ENCODE measurements at places on chromosomes 16 and 17.
A peak's percentile ranks its signal among the peaks of the same experiment; 100 is the strongest.

DNA sequence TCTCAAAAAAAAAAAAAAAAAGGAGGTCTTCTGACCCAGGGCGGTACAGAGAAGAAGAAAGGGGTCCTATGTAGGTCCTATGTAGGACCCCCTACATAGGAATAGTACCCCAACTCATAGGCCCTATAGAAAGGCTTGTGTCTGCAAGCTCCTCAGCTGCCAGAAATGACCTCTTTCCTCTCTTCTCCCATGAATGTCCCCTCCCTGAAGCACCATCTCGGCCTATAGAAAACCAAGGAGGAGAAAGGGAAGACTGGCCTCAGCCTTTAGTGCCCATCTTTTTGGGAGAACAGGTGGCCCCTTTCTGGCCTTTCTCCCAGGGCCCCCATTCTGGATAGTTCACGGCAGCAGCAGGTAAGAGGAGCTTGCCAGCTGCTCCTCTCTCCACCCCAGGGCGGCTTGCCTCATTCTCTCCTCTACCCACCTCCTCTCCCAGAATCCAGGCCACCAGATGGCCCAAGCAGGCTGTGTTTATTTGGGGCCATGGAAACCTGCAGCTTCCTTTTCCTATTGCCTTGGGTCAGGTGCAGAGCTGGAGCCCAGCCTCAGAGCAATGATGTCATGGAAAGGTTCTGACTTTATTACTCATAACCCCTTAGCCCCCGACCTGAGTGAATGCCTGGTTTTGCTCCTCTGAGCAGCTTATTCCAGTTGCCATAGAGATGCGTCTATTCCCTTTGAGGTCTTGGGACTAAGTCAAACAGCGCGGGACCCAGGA lies 1.6 kb upstream of the MRPL58 start:
- peak; percentile 90 for DNase-seq

DNA sequence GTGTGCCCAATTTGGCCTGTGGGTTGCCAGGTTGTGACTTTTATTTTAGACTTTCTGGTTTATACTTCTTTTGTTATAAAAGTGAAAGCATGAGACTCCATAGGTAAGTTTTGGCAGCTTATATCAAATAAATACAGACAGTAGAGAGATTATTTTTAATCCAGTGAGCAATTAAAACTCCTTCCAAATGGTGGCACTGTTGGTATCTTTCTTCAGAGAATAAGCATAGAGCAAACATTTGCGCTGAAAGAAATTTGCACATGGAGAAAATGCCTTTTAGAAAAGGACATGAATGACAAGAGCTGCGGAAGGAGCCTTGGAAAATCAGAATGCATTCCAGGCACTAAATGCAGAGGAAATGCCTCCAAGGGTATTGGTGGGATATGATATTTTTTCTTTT lies 46.1 kb upstream of the DNAJA2 start:
- no peak for DNase-seq

GRCh38 chr17:39174920-39175694 lies 9.1 kb upstream of the ARL5C start:
- DNase-seq = peak; percentile 90

- DNase-seq = no peak
Observed at GRCh38 chr17:79306424-79307318, 232.0 kb downstream of the ENGASE start.

GRCh38 chr17:145671-146541 lies 8.5 kb downstream of the SCGB1C2 start:
- peak; percentile 61 for DNase-seq

DNA sequence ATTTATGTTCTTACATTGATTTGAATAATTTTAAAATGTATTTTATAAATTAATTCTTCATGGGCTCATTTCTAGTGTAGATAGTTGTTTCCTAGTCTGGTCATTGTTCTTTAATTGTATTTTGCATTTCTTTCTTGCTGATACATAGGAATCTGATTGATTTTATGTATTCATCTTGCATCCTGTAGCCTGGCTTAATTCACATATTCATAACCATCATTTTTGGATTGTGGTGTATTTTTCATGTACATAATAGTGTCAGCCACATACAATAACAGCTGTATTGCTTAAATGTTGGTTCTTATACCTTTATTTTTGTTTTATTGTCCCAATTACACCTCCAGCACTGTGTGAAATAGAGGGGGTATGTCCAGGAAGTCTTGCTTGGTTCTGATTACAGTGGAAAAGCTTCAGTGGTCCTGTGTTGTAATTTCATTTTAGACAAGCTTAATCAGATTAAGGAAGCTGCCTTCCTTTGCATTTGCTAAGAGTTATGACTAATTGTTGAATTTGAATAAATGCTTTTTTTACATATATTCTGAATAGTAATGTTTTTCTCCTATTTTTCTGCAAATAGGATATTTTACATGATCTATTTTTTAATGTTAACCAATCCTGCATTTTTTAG lies 103.7 kb downstream of the USP22 start:
- DNase-seq = no peak

- DNase-seq = no peak
Observed at GRCh38 chr17:42131981-42132432, 9.4 kb downstream of the HSPB9 start.

DNA sequence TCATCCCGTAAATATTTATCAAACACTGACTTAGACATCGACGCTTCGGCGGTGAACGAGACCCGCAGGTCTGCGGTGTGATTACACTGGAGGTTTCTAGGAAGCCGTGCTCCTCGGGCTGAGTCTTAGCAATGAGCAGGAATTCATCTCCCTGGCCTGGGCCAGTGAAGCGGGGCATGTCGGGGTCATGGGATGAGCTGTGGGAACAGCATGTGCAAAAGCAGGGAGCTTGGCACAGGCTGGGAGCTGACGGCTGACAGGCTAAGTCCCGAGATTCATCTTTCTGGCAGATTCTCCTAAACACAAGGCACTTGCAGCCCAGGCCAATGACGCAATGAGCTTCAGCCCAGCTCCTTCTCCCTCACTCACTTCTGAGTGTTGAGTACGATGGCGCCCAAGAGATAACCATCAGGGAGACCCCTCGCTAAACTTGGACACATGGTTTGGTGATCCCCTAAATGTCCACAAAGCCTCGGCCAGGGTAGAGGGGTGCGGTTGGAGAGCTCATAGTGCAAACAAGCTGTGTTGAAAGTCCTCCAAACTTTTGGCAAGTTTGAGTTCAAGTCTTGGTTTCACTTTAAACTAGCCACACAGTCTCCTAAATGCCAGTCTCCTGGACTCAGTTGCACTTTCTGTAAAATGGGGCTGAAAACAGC lies 12.8 kb downstream of the CRISPLD2 start:
- DNase-seq = peak; percentile 99

- no peak for DNase-seq
Observed at GRCh38 chr17:77160875-77161530, 20.2 kb downstream of the SEC14L1 start.

- DNase-seq = no peak
Observed at GRCh38 chr16:67967183-67967957, 1.1 kb downstream of the SLC12A4 start.

- DNase-seq = no peak
Observed at GRCh38 chr17:62662855-62663254, 35.4 kb downstream of the MRC2 start.

DNA sequence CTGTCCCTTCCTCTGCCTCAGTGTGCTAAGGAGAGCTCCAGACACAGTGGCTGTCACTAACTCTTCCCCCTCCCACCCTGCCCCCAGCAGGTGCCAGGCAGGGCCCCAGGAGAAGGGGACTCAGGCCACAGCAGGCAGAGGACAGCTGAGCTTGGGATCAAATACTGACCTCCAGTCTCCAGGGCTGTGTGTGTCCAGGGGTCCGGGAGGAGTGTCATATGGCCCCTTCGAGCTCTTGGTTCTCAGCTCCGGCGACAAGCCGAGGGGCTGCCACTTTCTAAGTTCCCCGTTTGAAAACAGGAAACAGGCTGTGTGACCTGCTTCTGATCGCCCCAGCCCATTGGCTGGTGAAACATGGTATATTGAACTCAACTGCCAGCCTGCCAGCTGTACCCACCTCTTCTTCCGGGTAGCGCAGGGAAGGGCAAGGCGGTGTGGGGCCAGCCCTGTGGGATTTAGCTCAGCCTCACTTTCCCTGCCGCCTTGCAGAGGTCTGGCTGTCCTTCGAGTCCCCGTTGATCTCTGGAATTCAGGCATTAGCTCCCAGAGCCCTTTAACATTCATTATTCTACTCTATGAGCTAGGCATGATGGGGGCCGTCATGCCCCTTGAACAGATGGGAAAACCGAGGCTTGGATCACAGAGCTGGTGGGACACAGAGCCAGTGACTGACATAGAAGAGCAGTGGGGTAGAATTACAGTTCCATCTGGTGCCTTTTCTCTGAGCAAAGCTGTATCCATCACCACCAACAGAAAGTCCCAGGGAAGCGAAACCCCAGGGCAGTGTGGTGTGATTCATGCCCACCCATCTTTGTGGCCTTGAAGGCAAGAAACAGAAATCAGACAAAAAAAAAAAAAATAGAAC lies at the start of gene SNX20:
TSS of gene SNX20 (minus strand) at position 292 of the 865 bp plus-strand sequence. CDS start 3,786 bp downstream, outside the sequence.
- no peak for DNase-seq

DNA sequence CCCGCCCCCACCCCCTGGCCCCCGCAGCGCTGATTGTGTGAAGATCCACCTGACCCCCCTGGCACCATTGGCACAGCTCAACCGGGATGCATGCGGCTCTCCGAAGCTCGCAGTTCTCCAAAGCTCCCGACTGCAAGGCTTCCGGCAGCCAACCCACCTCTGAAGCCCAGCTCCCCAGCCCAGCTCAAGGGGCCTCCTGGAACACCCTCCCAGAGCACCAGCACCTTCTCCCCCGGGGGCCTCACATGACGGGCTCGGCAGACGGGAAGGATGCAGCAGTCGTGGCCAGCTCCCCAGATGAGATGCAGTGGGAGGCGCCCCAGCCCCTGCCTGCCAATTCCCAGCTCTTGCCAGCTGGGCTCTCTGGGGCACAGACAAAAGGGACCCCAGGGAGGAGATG lies 215.3 kb downstream of the ZNF423 start:
- no peak for DNase-seq

DNA sequence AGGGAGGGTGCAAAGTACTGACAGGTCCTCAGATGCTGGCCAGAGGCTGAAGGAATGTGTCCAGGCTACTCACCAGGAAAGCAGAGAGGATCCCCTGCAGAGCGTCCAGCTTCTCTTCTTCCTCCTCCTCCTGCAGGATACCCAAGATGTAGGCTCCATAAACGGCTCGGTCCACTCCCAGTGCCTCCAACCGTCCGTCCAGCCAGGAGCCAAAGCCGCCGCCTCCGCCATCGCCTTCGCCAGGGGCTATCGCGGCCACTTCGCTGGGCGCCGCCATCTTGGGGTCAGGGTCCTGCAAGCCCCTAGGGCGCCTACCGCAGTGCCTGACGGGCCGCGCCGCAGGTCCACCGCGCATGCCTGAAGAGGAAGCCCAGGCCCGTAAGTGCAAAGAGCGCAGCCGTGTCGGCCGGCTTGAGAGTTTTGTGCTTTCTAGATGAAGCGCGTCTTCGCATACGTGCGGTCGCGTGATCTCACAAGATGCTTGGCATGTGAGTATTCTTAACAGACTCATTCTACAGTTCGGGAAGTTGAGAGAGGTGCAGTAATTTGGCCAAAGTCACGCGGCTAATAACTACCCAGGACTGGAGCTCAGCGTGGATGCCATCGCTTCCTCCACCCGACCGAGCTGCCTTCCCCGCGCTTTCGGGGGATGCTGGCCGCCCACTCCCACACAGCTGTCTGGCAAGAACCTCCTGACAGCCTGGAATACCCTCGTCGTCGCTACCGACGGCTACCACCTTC lies at the start of gene CCDC43:
TSS of gene CCDC43 (minus strand) at position 300 of the 741 bp plus-strand sequence. CDS start at position 277, 23 bp downstream.
- peak; percentile 93 for DNase-seq

DNA sequence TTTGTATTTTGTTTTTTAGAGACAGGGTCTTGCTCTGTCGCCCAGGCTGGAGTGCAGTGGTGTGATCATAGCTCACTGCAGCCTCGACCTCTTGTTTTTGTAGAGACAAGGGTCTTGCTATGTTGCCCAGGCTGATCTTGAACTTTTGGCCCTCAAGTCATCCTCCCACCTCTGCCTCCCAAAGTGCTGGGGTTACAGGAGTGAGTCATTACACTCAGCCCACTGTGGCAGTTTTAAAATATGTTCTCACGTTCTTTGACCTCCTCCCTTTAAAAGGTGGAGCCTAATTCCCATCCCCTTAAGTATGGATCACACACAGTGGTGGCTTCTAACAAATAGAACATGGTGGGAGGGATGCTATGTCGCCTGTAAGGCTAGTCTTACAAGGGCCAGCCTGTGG lies 67.7 kb downstream of the ZDHHC7 start:
- DNase-seq = no peak

- peak; percentile 40 for DNase-seq
Observed at GRCh38 chr17:17416007-17416399, 60.8 kb upstream of the MED9 start.

DNA sequence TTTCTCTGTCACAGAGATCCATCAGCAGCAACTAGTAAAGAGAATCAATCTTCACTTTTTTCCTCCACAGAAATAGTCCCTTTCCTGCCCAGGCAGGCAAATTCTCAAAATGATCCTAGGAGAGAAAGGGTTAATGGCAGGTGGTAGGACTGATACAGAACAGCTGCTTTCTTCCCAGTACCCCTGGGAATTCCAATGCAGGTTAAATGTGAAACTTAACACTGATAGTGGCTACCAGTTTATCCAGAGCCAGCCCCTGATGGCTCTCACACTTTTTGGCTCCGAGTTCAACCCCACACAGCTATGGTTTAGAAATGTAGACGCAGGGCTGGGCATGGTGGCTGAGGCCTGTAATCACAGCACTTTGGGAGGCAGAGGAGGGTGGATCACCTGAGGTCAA lies 22.2 kb downstream of the MARVELD3 start:
- no peak for DNase-seq

GRCh38 chr16:87681981-87682570 lies 79.8 kb downstream of the JPH3 start:
- no peak for DNase-seq

GRCh38 chr17:36132421-36132831 lies 28.8 kb downstream of the CCL4 start:
- no peak for DNase-seq

DNA sequence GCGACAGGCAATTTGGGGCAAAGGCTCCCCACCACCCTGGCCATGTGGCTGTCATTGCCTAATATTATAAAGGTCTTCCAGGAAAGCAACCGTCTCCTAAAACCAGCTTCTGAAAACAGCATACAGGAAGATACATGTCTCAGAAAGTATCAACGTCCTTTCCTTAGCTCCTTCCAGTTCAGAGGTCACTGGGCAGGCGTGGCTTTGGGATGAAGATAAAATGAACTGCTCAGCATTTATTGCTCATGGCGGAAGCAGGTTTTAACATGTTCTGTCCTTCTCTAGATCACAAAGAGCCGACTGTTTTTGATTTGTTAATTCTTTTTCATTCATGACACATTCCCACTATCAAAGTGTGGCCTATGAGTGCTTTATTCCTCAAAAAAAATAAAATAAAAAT lies 8.0 kb downstream of the CFAP20 start:
- DNase-seq = no peak
